NCI-H187 treated with DMSO at 0.1 percent for 48 hours (cell line): ENCODE measurements at places on chromosomes 6 and 20.

DNA sequence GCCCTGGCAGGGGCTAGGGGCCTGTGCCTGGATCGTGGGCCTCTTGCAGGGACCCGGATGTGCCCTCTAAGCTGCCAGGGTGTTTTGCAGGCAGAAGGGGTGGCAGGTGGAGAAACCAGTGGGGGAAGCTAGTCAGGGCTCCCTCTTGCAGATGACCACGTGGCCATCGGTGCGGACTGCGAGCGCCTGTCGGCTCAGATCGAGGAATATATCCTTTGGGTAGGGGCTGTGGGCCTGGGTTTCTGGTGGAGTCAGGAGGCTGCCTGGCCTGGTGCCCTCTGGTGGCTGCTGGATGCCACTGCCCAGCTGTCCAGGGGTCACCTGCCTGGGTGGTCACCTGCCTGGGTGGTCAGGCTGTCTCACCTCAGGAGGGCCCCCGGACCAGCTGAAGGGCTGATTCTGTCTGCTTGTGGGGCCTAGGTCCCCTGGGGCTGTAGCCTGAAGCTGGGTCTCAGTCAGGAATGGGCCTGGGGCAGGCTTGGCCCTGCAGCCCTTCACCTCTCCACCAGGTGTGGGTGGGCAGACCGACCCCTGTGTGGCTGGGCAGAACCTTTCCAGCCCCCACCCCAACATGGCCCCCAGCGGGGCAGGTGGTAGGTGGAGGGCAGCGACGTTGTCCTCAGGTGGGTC, 6.7 kb downstream of the TCEA2 start:
- DNase-seq: no peak

DNA sequence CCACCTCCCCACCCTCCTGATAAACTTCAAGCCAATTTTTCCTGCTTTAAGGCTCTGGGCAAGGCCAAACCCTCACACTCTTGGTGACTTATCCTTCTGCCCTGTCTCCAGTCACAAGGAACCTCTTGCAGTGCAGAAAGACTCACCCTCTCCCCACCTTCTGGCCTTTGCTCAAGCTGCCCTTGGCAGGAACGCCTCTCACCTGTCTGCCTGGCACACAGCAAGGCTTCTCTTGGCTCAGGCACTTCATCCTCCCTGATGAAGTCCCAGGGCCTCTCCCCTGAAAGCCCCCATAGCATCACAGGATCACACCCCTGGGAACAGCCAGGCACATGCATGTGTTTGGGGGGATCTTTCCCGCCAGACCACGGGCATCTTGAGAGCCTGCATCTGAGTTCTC, 68.8 kb upstream of the NNAT start:
- no peak for DNase-seq

GRCh38 chr20:59007665-59008511, 834 bp upstream of the CTSZ start:
- DNase-seq: no peak

- DNase-seq: no peak
Measured at GRCh38 chr6:106334646-106335448, 9.3 kb upstream of the ATG5 start.

GRCh38 chr6:13250703-13251102, 77.6 kb downstream of the TBC1D7 start:
- DNase-seq: no peak

- DNase-seq: no peak
Measured at GRCh38 chr20:63290677-63291472, 2.1 kb upstream of the COL20A1 start.

DNA sequence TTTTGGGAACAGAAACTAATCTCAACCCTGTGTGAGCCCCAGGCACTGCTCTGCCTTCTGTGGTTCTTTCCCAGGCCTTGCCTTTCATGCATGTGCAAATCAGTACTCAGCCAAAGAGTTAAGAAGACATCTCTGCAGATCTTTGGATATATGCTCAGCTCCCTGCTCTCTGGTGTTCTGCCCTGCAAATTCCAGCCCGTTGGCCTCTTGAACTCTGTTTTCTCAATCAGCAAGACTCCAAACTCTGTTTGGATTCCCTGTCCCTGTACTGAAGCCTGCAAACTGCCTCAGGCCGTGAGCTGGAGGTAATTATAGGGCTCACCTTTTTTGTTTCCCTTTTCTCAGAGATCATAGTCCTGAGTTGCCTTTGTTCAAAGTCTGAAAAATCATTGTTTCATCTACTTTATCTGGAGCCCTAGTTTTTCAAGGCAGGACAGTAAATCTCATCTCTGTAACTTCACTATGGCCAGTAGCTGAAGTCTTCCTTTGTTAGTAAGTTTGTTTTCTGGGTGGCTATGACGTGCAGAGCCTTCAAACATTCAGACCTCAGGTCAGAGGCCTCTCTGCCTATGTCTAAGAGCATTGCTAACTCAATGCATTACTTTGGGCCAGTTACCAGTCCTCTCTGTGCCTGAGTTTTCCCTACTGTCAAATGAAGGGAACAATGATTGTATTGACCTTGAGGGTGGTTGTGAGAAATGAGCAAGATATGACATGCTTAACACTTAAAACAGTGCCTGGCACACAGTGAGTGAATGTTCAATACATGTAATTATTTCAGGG, 15.9 kb upstream of the MDFI start:
- no peak for DNase-seq

DNA sequence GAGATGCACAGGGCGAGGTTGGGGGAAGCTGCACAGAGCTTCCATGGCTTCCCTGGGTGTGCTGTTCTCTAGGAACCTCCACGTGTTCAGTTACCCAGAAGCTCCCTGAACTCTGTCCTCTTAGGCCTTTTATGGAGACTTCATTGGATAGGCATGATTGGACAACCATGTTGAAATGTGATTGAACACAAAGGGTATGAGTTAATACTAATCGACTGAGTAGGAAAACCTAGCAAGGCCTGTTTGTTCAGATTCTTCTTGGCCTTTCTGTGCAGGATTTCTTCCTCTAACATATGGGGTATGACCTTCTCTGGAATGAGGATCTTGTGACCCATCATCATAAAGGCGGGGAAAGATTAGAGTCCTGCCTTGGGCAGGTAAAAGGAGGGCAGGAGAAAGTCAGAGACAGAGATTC, 70.7 kb upstream of the SMIM29 start:
- no peak for DNase-seq

- no peak for DNase-seq
Measured at GRCh38 chr20:2151858-2152281, 50.2 kb downstream of the STK35 start.

DNA sequence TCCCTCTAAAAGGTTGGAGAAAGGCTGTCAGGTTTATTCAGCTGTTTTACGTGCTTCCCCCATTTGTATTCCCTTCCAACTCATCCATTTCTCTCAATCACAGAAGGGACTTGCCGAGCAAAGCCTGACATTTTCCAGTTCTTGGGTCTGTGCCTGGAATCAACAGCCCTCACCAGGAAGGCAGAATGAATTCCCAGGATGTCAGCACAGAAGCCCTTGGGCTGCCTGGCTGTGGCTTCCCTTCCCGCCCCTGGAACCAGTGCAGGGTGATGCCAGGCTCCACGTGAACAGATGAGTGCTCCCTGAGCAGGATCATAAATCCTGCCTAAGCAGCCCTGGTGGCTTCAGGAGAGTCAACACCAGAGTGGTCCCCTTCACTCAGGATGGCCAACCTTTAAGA, 86.1 kb upstream of the CD83 start:
- DNase-seq: no peak

DNA sequence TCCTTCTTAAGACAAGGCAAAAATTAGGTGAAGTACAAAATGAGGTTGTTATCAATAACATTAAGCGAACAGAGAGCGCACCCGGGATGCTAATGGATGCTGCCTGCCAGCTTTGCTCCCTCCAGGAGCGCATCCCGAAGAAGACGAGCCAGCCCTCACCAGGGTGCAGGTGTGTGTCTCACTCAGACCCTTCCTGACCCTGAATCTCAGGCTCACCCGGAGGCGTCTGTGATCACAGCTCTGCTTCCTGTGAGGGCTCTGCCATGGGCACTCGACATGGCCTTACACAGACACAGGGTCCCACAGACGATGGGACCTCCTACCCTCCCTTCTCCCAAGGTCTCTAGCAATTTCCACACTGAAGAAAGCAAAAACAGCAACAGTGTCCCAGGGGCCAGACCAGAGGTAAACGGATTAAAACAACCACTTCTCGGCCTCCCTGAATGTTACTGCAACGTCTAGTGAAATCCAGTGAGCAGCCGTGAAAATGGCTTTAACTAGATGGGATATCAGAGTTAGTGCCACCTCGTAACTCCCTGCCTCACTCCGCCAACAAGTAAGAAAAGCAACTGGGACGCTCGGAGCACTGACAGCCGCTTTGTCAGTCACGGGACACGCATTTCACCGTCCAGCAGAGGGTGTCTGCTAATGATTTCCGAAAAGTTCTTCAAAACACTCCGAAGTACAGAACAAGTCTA, 11.7 kb downstream of the ZBTB46 start:
- DNase-seq: no peak

- no peak for DNase-seq
Measured at GRCh38 chr20:10946124-10946880, 272.5 kb upstream of the JAG1 start.
